ENCODE measurements at places on chromosomes 12 and 14.

GRCh38 chr14:29102266-29102665, 335.7 kb downstream of the FOXG1 start:
- no peak for DNase-seq

- no peak for DNase-seq
These were observed 37.0 kb upstream of the HMGA2 start for GRCh38 chr12:65787056-65787865.

DNA sequence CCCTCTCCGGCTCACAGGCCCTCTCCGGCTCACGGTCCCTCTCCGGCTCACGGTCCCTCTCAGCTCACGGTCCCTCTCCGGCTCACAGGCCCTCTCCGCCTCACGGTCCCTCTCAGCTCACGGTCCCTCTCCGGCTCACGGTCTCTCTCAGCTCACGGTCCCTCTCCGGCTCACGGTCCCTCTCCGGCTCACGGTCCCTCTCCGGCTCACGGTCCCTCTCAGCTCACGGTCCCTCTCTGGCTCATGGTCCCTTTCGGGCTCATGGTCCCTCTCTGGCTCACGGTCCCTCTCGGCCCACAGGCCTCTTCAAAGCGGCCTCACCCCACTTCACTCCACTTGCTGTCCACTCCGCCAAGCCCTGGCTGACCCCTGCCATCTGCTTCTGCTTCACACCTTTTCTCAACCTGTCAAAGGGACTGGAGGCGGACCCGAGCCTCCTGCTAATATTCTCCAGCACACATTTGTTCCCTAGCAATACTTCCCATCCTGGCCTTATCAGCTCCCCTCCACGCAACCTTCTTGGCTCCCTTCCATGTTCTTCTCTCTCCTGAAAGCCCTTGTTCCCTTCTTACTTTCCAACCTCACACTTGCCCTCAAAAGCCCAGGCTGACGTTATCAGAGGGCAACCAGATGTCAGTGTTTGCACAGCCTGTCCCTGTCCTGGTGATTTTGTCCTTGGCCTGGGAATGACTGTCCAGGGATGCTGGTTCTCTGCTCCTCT, 176.7 kb downstream of the CALM1 start:
- DNase-seq: no peak

DNA sequence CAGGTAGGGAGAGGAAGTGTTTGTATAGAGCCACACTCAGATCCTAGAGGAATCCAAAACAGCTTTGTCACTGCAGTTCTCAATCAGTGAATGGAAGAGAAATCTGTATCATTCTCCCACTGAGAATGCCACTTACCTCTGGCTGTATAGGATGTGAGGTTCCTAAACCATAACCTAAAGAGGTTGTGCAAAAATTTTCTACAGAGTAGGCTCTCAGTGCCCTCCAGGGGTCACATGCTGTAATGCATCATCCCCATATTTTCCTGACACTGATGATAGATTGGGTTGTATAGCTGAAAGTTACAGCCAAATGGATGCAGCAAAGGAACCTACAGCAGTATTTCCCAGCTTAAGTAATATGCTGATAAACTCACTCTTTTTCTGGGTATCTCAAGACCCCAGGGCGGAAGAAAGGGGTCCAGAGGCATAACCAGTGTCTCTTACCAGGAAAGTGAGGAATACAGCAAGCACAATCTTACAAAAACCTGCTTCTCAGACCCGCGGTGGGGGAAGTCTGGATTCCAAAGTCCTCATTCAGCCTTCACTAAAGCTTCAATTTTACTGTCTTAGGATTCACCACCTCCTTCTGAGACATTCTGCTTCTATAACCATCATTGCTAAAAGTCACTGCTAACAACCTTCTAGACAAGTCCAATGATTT, 3.8 kb downstream of the BCDIN3D start:
- DNase-seq: no peak

GRCh38 chr14:62062645-62063044, 300.4 kb downstream of the SNAPC1 start:
- DNase-seq: no peak

All from activated CD4-positive, alpha-beta T cell treated with anti-CD3 and anti-CD28 coated beads for 24 hours (primary cell).